NCI-H2081 treated with DMSO at 0.1 percent for 48 hours (cell line): ENCODE measurements at places on chromosomes 2 and 18.

DNA sequence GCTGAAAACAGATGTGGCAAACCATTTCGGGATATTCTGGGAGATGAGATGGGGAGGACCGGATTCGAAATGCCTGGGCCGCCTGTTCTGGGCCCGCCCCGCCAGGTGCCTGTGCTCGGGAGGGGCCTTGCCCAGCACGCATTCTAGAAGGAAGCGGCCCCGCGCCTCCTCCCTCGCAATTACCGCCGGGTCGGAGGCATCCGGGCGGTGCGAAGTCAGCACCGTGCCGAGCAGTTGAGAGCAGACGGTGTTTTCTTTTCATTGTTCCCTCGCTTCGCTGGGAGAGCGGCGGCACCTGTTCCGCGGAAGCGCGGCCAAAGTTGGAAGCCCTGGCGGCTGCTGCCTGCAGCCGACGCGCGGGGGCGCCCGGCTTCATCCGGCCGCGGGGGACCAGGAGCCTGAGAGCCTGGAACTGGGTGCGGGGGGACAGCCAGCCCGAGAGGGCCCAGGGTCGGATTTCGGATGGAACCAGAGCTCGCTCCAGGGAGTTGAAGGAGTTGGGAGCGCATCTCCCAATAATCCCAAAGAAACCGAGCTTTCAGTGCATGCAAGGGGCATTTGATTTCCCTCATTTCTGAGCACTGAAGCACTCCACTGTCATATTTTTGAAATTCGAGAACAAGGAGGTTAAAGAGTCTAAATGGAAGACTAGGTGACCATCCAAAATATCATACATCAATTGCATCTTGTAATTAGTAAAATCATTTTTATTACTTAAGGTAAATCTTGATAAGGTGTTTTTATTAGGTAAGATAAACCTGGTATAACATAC, 241.8 kb upstream of the RAB12 start:
- DNase-seq = peak; percentile 26

DNA sequence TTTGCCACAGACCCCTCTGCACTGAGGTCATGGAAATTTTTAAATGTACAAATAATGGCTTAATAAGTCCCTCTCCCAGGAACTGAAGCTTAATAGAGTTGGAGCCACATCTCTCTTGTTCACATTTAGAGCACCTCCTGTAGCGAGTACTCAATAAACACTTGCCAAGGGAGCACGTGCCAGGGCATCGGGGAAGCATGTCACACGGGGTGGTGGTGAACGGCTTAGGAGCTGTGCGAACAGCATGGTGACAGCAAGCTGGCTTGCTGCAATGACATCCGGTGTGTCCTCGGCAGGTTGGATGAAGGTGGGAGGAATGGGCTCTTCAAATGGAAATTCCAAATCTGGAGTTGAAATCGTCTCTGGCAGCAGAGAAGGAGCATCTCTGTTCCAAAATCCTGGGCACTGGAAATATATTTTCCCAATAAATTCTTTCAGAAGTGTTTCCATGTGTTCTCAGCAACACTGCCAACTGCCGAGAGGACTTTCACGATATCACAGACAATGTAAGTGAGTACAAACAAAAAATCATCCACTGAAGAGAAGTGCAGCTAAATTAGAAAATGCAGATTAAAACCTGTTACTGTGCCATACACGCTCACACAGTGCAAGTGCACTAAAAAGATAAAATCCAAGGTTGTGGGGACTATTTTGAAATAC, 74.1 kb downstream of the GALR1 start:
- DNase-seq = no peak

- no peak for DNase-seq
Measured at GRCh38 chr2:229501051-229501794, 213.1 kb downstream of the DNER start.

DNA sequence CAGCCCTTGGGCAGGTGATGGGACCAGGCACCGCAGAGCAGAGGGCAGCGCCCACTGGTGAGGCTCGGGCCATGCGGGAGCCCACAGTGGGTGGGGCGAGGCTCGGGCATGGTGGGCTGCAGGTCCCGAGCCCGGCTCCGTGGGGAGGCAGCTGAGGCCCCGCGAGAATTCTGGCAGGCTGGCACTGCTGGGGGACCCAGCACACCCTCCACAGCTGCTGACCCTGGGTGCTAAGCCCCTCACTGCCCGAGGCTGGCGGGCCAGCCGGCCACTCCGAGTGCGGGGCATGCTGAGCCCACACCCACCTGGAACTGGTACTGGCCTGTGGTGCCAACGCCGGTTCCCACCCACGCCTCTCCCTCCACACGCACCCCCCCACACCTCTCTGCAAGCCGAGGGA, 29.7 kb upstream of the COL3A1 start:
- DNase-seq = no peak

DNA sequence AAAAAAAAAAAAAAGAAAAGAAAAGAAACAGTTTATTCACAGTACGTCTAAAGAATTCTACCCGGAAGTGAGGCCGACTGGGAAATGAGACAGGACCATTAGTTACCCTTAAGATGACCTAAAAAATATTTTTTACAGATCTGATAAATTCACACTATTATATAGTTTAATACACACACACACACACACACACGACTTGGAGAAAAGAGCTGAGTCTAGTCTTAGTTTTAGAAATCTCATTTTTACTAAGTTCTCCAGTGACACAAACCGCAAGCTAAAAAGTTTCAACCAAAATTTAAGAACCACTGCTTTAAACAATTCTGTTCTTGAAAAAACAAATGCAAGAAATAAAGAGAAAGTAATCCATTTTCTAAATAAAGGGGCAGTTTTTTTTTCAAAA, 27.1 kb downstream of the ST3GAL5 start:
- no peak for DNase-seq

- DNase-seq = no peak
Measured at GRCh38 chr2:143965493-143966164, 554.3 kb downstream of the ZEB2 start.

DNA sequence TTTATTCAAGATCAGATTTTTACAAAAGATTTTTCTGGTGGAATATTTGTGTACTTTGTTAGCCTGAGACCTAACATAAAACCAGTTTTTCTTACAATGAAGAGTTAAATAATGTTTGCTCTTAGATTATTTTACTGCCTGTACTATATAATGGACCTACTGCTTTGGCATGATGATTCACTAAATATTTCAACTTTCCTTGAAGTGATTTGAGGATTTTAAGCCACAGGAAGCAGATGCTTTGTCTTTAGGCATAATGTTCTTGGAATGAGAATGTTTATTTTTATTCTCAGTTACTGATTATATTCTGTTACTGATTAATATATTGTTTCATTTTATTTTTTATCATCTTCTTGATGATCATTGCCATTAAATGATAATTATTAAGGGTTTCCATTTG, 175.3 kb upstream of the LRP1B start:
- DNase-seq = no peak
